ENCODE measurements at places on chromosomes 12 and 14.

GRCh38 chr14:76550534-76550933 lies 174.6 kb downstream of the ESRRB start:
- no peak for DNase-seq

- no peak for DNase-seq
These were observed 282.8 kb downstream of the EGLN3 start for GRCh38 chr14:33668066-33668465.

GRCh38 chr14:90005939-90006530 lies 50.3 kb downstream of the TDP1 start:
- no peak for DNase-seq

DNA sequence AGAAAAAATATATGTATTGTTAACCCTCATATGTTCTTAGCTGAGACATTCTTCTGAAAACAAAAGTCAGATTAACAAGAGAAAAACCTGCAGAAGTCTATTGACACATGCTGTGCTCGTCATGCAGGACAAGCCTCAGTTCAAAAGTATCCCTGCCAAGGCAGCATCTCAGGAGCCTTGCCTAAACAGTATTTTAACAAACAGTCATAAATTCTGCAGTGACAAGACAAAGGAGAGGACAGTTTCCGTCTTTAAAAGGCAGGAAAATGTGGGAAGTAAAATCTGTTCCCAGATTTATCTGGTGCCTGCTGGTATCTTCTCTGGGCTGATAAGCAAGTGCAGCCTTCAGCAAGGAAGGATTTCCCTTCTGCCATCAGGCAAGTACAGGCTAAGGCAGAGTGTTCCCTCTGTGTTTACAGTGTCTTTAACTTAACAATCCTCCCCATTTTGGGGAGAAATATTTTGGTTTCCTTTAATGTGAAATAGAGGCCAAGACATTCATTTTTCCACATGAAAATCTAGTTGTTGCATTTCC lies 480.2 kb upstream of the CCDC196 start:
- no peak for DNase-seq

- DNase-seq, result no peak
These were observed 223.4 kb downstream of the PCNX1 start for GRCh38 chr14:71130491-71131179.

- DNase-seq, result no peak
These were observed 220.1 kb downstream of the SOX5 start for GRCh38 chr12:23729359-23729758.

DNA sequence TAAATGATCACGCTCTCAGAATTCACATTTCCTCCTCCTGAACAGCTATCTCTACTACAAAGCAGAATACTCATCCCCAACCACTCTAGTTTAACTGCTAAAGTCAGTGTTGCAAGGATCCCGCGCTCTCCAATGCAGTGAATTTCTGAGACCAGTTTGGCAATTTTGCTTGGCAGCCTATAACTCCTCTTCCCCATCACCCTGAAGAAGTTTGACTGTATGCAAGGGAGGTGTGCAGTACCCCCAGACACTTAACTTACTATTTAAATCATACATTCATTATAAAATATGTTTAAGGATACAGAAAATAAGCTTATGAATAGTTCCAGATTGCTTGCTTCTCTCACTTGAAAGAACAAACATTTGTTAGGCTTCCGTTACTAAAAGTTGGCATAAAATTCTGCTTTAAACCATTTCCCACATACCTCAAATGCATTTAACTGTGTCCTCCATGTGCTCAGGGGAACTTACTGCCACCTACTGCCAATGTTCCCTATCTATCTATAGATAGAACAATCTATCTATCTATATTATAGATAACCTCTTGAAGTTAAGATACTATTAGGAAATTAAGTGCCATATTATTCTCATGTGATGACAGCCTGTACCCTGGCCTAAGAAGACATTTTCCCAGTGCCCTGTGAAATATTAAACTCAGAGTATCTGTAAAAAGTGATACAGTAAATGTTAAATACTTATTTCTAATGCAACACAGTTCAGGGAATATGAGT lies 2.4 kb downstream of the LGR5 start:
- no peak for DNase-seq

DNA sequence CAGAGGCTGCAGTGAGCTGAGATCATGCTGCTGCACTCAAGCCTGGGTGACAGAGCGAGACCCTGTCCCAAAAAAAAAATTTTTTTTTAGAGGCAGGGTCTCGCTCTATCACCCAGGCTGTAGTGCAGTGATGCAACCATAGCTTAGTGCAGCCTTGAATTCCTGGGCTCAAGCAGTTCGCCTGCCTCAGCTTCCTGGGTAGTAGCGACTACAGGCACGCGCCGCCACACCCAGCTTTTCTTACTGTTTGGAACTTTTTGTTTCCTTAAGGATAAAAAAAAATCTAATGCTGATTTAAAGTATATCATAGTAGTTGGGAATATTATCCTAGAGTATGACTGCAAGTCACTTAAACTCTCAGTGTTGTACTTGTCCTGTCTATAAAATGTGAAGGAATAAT lies 7.2 kb downstream of the TMEM19 start:
- no peak for DNase-seq

- DNase-seq, result no peak
These were observed 202.2 kb downstream of the EXOC5 start for GRCh38 chr14:57066463-57066862.

DNA sequence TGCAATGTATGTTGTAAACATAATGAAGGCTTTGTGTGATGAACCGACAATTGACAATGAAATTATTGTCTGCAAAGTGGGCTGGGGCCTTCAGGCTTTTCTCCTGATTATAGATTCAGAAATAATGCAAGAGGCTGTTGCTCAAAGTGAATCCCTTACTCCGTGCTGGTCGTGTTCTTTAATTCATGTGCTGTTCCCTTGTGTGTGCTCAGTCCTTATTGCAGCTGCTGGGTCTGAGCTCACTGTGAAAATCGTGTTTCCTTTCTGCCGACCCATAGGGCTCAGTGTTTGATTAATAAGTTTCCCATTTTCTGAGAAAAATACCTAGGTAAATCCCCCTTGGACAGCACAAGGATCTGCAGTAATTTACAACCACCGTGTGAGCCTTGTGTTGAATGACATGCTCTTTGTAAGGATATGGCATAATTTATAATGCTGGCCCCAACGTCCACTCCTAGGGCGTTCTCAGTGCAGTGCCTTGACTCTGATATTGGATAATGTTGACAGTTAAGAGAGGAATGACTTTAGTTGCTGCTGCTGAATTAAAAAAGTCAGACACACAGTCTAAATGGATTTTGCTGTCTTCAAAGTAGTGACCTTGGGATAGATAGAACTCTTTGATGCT lies 81.6 kb downstream of the RGS6 start:
- no peak for DNase-seq

DNA sequence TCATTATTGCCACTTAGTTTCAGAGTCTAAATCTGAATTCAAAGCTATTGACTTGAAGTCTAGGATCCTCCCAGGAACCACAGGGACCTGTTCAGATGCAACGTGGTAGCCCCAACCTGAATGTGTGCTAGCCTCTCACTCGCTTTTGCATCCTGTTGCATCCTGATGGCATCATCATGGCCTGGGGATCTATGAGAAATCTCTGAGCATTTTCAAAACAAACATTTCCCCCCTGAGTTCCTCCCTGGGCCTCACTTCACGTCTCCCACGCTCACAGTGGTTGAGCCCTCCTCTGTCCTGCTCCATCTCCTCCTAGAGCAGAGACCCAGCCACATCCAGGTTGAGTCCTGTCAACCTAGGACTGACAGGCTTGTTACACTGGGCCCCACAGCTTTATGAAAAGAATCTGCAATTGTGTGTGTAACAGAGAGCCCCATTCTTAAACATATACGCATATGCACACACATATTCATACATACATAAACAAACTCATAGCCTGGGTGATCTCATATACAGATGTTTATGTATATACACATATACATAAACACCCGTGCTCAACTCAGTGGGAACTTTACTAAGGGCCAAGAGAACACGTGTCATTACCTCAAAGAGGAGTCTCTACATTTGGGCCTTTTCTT lies 5.4 kb upstream of the KRT72 start:
- no peak for DNase-seq

DNA sequence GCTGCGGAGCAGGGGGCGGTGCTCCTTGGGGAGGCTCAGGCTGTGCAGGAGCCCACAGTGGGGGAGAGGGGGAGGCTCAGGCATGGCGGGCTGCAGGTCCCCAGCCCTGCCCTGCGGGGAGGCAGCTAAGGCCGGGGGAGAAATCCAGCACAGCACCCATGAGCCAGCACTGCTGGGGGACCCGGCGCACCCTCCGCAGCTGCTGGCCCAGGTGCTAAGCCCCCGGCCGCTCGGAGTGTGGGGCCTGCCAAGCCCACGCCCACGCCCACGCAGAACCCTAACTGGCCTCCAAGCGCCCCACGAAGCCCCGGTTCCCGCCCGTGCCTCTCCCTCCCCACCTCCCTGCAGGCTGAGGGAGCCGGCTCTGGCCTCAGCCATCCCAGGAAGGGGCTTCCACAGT lies 145.6 kb upstream of the SEL1L start:
- DNase-seq, result no peak

GRCh38 chr14:81805785-81806184 lies 272.1 kb upstream of the SEL1L start:
- DNase-seq, result no peak

- no peak for DNase-seq
These were observed 145.4 kb upstream of the KITLG start for GRCh38 chr12:88725592-88726143.

DNA sequence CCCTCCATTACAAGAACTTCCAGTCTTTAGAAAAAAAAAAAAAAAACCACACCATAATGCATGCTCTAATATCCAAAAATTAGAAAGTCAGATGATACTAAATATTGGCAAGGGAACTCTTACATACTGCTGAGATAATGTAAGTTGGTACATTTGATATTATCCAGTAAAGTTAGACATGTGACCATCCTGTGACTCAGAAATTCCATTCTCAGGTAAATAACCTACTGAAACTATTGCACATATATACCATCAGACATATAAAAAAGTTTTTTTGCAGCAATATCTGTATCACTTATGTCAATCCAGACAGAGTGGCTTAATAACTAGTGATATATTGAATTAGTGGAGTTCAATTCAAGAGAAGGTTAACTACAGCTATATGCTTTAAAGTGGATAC lies 63.5 kb downstream of the KITLG start:
- no peak for DNase-seq

DNA sequence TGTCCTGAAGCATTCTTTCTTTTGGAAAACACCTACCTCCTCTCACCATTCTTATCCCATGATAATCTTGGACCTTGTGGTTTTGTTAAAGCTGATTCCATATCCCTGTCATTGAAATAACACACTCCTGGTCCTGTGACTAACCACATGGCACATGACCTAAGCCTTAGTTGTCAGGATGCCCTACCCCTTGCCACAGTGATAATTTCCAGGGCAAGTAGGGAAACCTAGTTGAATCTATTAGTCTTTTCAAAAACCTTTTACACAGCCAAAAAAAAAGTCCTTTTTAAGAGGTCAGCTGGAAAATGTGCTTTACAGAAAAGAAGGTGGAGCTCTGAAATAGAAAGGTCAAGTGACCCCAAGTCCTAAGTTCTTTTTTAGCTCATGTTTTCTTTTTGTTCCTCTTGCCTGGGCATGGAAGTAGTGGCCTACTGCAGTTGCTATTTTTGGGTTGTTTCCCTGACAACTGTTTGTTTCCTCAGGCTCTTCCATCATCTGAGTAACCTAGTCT lies 608.4 kb downstream of the LRFN5 start:
- DNase-seq, result peak; percentile 18

- DNase-seq, result no peak
These were observed 893.1 kb downstream of the TMEM121 start for GRCh38 chr14:106419376-106419965.

DNA sequence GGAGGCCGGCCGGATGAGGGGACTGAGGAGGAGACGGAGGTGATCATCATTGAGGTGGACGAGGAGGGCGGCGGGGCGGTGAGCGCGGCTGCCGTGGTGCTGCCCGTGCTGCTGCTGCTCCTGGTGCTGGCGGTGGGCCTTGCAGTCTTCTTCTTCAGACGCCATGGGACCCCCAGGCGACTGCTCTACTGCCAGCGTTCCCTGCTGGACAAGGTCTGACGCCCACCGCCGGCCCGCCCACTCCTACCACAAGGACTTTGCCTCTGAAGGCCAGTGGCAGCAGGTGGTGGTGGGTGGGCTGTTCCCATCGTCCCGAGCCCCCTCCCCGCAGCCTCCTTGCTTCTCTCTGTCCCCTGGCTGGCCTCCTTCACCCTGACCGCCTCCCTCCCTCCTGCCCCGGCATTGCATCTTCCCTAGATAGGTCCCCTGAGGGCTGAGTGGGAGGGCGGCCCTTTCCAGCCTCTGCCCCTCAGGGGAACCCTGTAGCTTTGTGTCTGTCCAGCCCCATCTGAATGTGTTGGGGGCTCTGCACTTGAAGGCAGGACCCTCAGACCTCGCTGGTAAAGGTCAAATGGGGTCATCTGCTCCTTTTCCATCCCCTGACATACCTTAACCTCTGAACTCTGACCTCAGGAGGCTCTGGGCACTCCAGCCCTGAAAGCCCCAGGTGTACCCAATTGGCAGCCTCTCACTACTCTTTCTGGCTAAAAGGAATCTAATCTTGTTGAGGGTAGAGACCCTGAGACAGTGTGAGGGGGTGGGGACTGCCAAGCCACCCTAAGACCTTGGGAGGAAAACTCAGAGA lies 9.6 kb downstream of the MMP14 start:
- no peak for DNase-seq

- DNase-seq, result no peak
These were observed 70.3 kb downstream of the ADGRD1 start for GRCh38 chr12:131024026-131024425.

GRCh38 chr12:94128280-94128679 lies 20.1 kb upstream of the PLXNC1 start:
- DNase-seq, result no peak

GRCh38 chr14:68111097-68111852 lies 291.7 kb downstream of the RAD51B start:
- DNase-seq, result no peak

DNA sequence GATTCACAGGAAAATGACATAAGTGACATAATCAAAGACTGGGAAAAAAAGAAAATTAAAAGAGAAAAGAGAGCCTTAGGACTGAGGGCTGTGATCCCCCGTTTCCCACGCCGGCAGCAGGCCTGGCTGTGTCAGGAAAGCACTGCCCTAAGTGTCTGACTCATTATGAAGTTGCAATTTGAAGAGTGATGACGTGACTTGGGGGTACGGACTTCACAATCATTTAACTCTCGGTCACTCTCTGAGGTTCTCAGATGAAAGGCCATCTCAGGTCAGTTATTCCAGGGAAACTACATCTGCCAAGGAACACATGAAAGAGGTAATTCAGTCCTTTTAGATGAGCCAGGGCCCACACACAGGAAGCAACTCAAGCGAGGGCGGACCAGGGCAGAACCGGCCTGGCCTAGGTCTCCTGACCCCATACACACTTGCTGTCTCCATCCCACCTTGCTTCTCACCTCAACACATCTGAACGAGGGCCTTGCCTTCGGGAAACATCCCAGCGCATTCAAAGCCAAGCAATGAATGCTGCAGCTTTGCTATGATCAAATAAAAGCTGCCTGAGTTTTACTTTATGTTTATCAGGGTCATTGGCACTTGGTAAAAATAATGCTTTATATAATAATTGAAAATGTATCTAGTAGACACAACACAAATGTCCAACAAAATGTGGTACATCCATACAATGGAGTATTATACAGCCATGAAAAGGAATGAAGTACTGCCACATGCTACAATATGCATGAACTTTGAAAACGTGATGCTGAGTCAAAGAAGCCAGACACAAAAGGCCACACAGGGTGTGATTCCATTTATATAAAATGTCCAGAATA lies 2.7 kb downstream of the SSH1 start:
- DNase-seq, result no peak
